ENCODE measurements at places on chromosomes 13 and 19. TPM values are rescaled to one million over a fixed set of nuclear protein-coding genes. Genes with fewer than 3 reads are reported as not detected.

DNM2 gene
- 77.6 TPM for total RNA-seq

CERS4 gene
- total RNA-seq: 117 TPM

EBI3 gene
- 0.67 TPM for total RNA-seq

KCTD12 gene
- total RNA-seq: 3.5 TPM

ETV2 gene
- 0.35 TPM for total RNA-seq

PSG11 gene
- not detected for total RNA-seq

FCGBP gene
- total RNA-seq: 0.22 TPM

- no peak for DNase-seq
Observed at GRCh38 chr13:25848812-25849745, 202.7 kb downstream of the SHISA2 start.

DNA sequence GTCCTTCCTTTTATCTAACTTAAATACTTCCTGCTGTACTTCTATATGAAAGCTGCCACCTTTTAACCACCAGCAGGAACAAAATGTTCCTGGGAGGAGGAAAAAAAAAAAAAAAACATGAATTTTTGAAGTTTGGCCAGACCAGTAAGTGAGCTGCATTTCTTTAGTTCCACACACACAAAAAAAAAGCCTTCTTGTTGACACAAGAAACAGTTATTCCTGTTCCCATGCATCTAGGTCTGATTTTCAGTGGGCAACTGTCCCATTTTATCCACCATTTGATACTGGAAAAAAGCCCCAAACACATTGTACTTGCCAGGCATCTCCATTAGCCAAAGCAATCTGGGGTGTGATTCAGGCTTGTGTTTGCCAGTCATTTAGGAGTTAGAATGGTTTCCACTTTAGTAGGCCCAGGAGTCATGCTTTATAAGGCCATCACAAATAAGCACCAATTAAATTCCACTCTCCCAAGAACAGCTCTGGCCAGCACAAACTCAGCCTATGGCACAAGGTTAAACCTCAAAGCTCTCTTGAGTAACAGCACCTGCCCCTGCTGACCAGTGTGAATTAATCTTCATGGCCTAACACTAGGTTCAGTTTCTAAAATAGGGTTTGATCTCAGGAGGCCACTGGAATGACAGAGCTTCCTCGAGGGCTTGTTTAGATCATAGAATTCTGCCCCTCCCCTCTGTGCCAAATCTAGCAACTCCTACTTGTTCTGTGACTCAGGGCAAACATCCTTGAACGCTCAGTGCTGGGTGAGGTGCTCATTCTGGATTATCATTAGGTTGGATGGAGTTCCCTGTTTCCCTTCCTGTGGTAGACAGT lies 67.1 kb downstream of the NUFIP1 start:
- DNase-seq: no peak

- DNase-seq: peak; percentile 10
Observed at GRCh38 chr13:68713394-68713793, 1394.2 kb upstream of the ATXN8OS start.

DNA sequence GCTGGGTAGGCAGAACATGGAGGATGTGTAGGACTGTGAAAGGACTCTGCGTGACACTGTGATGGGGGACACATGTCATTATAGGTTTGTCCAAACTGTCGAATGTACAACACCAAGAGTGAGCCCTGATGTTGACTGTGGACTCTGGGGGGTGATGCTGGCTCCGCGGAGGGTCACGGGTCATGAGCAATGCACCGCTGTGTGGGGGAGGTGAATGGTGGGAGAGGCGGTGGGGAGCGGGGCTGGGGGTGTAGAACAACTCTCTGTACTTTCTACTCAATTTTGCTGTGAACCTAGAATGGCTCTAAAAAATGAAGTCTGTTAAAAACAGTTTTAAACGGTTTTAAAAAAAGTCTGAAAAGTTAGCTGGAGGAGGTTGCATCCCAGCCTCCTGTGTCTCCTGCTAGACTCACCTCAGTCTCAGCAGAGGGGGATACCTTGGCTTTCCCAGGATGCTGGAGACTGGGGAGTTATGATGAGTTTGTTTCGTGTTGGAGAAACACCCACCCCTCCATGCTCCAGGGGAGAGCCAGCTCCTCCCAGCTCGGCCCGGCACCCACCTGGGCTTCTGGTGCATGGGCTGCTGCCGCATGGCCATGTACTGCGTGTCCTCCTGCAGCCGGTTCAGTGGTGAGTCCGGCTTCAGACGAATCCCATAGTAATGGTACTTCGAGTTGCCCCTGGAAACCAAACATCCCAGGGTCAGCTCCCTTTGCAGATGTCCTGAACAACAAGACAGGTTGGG lies 34.7 kb upstream of the RANBP3 start:
- DNase-seq: peak; percentile 37

- DNase-seq: no peak
Observed at GRCh38 chr13:90591260-90591926, 756.1 kb upstream of the MIR17HG start.

DNA sequence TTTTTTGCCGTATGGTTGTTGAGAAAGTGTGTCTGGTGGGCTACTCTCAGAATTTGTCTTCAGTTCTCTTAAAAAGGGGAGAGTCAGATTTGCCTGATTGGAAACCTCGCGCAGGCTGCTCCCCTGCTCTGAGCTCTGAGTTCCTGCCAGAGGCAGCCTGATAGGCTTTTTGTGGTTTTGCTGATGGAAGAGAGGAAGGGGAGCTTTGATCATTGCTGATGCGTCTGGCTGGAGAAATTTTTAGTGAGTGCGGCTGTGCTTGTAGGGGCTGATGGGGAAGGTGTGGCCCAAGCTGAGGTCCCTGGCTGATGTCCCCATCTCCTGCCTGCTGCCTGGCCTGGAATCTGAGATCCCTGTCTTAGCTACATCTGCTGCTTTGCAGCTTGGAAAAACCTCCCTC lies 2.8 kb downstream of the CHST8 start:
- DNase-seq: peak; percentile 13

GRCh38 chr13:64546371-64546770 lies 2683.8 kb downstream of the PCDH9 start:
- no peak for DNase-seq

GRCh38 chr13:28117689-28118377 lies 17.5 kb upstream of the FLT3 start:
- no peak for DNase-seq

DNA sequence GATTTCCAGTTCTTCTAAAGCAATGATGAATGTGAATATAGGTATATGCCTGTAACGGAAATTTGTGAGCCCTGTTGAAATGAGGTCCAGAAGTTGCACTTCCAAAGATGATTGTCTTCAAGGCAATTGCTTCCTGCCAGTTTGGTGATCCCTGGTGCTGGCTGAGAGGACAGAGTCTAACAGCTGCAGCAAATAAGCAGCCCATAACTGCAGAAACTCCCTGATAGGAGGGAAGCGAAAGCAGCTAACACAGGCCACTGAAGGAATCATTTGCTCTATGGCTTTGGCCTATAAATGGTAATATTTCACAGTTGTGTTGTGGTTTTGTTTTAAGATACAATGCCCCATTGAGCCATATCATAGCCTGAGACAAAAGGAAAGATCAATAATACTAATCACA lies 451.5 kb upstream of the MIR17HG start:
- DNase-seq: no peak

GRCh38 chr19:39397360-39398296 lies 6.5 kb downstream of the MED29 start:
- peak; percentile 97 for DNase-seq

GRCh38 chr13:34108410-34108809 lies 290.5 kb downstream of the RFC3 start:
- no peak for DNase-seq

GRCh38 chr13:37009692-37010091 lies 9.1 kb downstream of the EXOSC8 start:
- no peak for DNase-seq

DNA sequence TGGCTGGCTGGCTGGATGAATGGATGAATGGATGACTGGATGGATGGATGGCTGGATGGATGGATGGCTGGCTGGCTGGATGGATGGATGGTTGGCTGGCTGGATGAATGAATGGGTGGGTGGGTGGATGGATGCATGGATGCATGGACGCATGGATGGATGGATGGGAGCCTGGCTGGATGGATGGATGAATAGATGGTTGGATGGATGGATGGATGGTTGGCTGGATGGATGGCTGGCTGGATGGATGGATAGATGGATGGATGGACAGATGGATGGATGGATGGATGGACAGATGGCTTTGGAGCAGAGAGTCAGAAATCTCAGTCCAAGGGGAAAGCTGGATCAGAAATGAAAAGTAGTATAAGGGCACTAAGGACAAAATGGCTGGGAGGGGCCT lies 106.4 kb upstream of the SERP2 start:
- no peak for DNase-seq

GRCh38 chr19:50333737-50334617 lies 4.8 kb upstream of the KCNC3 start:
- peak; percentile 100 for DNase-seq

GRCh38 chr19:18098891-18099622 lies 1.5 kb downstream of the MAST3 start:
- DNase-seq: peak; percentile 79

DNA sequence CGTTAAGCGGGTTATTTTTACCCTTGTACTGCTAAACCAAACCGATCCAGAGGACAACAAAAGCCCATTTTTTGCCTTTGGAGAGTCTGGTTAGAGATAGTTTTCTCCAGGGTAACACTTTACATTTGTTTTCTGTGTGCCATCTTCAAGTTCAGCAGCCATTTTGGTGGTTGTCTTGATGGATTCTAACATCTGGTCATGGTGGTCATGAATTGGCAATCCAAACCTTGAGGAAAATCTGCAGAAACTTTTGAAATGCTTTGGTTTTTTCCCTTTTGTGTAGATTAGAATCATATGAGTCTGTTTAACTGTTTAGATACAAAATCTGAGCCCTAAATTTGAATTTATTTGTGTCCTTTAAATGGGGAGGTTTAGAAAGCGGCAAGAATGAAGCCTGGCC lies 16.6 kb downstream of the HNRNPM start:
- no peak for DNase-seq

DNA sequence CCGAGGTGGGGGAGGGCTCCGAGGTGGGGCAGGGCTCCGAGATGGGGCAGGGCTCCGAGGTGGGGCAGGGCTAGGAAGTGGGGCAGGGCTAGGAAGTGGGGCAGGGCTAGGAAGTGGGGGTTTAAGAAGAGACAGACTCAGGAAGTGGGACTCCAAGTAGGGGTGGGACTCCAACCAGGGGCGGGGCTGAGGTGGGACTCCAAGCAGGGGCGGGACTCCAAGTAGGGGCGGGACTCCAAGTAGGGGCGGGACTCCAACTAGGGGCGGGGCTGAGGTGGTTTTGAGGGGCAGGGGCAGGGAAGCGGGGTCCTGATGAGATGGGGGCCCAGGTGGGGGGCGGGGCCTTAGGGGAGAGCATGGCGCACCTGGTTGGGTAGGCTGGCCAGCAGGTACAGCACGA lies 13.6 kb downstream of the CFD start:
- peak; percentile 88 for DNase-seq

DNA sequence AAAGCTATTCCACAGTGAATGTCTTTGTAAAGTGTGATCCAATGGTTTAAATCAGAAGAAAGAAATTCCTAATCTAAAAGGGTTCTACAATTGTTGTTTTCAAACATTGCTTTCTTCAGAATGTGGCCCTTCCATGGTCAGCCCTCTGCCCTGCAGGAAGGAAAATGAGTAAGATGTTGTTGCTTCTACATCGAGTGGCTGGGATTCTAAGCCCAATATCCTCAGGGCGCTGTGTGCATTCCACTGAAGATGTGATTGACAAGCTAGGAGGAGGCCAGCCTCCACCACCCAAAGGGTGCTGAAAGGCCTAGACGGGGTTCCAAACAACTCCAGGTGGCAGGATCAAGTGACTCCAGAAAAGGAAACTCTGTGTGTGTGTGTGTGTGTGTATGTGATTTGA lies 316.9 kb upstream of the TSHZ3 start:
- DNase-seq: no peak

Data from H7 (cell line).